ENCODE measurements at places on chromosomes 2 and 18.

DNA sequence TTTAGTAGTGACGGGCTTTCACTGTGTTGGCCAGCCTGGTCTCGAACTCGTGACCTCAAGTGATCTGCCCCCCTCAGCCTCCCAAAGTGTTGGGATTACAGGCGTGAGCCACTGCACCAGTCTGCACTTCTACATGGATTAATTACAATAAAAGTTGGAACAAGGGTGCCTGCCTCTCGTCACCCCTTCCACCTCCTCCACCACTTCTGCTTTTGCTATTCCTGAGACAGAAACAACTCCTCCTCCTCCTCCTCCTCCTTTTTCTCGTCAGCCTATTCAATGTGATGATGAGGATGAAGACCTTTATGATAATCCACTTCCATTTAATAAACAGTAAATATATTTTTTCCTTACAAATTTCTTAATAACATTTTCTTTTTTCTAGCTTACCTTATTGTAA is 35.2 kb downstream of the SRBD1 start:
- no peak for DNase-seq

- no peak for DNase-seq
Measured at GRCh38 chr2:64727843-64728463, 74.2 kb upstream of the SERTAD2 start.

DNA sequence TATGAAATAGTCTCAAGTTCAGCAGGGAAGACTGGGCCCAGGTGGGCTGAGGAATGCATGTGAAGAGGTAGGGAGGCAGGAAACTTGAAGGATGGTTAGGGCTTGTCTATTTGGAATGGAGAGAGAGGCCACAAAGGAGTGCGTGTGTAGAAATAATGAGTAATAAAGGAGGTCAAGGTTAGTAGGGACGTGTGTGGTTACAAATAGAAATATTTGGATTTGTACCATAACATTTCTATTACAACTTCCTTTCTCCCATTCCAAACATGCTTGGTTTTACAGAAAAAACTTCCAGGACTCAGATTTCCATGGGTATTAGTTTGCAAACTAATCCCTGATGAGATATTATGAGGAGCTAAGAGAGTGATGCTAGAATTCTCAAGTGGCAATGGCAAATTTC is 280.6 kb downstream of the NCKAP5 start:
- peak; percentile 92 for DNase-seq

DNA sequence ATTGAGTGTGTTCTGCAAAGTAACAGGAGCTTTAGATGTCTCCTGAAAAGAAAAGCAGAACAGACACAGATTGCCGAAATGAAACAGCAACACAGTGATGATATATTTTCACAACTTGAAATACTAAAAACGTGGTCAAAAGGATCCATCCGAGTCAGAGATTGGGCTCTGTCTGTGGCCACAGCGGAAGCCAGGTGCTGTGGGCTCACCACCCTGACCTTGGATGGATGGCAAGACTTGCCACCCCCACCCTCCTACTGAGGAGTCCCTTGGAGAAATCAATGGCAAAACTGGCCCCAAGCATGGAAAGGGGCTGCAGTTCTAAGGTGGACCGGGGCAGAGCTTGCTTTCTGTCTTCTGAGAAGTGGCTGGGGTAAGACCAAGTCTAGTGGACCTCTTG is 31.4 kb upstream of the ACKR3 start:
- no peak for DNase-seq

DNA sequence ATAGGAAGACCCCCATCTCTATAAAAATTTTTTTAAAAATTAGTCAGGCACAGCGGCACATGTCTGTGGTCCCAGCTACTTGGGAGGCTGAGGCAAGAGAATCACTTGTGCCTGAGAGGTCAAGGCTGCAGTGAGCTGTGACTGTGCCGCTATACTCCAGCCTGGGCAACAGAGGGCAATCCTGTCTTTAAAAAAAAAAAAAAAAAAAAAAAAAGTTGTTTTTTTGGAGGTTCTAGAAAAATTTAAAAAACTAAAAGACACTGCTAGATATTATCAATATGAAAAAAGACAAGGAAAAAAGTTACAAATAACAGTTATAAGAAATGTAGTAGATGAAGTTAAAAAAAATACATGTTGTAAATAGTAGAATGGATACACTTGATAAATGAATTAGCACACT is 56.1 kb upstream of the C2orf15 start:
- no peak for DNase-seq

GRCh38 chr2:119760956-119761275 is 1.2 kb downstream of the PTPN4 start:
- no peak for DNase-seq

DNA sequence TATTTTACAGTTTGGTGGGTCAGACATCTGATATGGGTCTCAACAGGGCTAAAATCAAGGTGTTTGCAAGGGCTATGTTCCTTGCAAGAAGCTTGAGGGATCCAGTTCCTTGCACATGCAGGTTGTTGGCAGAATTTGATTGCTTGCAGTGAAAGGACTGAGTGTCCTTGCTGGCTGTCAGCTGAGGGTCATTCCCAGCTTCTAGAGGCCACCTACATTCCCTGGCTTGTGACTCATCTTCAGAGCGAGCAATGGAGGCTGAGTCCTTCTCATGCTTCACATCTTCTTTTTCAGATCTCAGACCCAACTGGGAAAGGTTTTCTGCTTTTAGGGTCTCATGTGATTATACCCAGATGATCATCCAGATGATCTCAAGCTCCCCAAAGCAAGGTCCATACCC is 12.4 kb downstream of the MEX3C start:
- no peak for DNase-seq

All from BJ (cell line).